ENCODE measurements at places on chromosomes 4 and X.

- DNase-seq, result no peak
These were observed 2.2 kb downstream of the RP2 start for GRCh38 chrX:46838974-46839480.

GRCh38 chrX:136710325-136710951 lies 62.5 kb downstream of the CD40LG start:
- no peak for DNase-seq

- no peak for DNase-seq
These were observed 1.1 kb upstream of the RPS6KA6 start for GRCh38 chrX:84189125-84189524.

- no peak for DNase-seq
These were observed 59.3 kb downstream of the MAML3 start for GRCh38 chr4:140094438-140095420.

- DNase-seq, result no peak
These were observed 73.2 kb downstream of the FAM53A start for GRCh38 chr4:1610791-1611500.

DNA sequence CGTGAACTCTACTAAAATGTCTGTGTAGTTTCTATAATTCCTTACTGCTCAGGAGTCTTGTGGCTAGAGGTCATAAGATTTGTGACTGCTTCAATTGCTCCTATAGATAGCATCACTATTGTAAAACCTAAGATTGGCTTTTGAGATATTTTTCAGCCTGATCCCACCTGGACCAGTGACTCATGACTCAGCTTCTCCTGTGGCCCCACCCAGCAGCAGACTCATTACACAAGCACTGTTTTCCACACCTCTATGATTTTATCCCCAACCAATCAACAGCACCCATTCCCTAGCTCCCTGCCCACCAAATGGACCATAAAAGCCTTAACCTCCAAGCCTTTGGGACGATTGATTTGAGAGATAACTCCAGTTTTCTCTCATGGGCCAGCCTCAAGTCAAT lies 1157.0 kb upstream of the INTU start:
- DNase-seq, result no peak

DNA sequence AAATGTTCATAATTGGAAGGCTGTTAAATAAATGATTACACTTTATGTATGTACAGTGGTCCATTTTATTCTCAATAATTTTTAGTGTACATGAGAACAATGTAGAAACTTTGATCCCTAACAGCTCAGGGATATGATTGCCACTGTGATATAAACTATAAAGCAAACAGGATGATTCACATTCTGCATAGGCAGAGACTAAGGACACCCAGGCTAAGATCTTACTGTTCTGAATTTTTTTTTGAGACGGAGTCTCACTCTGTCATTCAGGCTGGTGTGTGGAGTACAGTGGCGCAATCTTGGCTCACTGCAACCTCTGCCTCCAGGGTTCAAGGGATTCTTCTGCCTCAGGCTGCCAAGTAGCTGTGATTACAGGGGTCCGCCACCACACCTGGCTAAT lies 186.6 kb downstream of the PDGFC start:
- no peak for DNase-seq

- no peak for DNase-seq
These were observed 15.7 kb downstream of the SOD3 start for GRCh38 chr4:24810871-24811631.

- DNase-seq, result no peak
These were observed 34.6 kb downstream of the KLHL15 start for GRCh38 chrX:23992431-23992830.

DNA sequence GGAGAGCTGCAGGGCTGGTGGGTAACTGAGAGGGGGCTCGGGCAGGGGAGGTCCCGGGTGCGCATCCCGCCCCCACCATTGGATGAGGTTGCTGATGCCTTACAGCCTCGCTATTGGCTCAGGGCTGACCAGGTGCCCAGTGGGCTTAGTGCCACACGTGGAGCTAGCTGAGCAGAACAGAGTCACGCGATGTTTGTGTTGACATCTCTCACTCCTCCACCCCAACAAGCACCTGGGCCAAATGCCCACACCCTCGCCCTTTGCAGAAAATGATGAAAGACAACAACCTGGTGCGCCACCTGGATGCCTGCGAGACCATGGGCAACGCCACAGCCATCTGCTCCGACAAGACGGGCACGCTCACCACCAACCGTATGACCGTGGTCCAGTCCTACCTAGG lies 31.8 kb downstream of the ATP2B3 start:
- DNase-seq, result no peak

- DNase-seq, result no peak
These were observed 1.0 kb downstream of the ACSL1 start for GRCh38 chr4:184824776-184825084.

DNA sequence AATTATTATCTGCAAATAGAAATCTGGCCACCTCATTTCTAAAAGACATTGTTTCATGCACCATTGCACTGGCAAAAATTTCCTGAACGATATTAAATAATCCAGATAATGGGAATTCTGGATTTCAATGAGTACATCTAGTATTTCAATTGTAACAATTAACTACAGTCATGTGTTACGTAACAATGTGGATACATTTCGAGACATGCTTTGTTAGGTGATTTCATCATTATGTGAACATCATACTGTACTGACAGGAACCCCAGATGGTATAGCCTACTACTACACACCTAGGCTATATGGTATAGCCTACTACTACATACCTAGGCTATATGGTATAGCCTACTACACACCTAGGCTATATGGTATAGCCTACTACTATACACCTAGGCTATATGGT lies 14.8 kb downstream of the LAMTOR3 start:
- DNase-seq, result no peak

DNA sequence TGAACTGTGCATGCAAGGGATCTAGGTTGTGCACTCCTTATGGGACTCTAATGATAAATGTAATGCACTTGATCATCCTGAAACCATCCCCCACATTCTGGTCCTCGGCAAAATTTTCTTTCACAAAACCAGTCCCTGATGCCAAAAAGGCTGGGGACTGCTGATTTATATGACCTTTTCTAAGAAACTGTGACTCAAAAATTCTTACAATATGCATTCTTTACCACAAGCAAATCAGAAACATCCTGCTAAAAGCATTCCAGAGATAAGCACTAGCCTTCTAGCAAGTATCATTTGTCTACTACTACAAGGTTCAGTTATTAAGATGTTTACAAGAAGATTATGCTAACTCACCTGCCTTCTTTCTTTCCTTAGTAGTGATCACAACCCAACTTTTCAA lies 166.5 kb upstream of the PCDH7 start:
- no peak for DNase-seq

- no peak for DNase-seq
These were observed 368.5 kb downstream of the PCDH7 start for GRCh38 chr4:31088600-31089230.

DNA sequence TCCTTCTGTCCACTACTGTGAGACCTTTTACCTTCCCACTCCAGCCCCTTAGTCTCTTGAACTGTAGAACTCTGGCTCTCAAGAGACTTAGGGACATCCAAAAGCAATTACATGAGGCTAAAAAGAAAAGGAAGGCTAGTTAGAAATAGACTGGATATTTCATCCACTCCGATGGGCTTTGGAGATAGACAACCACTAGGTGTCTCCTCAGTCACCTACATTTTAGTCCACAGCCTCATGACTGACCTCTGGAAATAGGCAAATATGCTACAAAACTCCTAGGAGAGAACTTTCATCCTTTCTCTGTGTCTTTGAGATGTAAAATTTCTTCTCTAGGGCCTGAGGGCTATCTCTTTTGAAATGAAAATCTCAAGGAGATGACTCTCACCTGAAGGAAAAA lies 45.1 kb upstream of the LAMP2 start:
- DNase-seq, result peak; percentile 49

DNA sequence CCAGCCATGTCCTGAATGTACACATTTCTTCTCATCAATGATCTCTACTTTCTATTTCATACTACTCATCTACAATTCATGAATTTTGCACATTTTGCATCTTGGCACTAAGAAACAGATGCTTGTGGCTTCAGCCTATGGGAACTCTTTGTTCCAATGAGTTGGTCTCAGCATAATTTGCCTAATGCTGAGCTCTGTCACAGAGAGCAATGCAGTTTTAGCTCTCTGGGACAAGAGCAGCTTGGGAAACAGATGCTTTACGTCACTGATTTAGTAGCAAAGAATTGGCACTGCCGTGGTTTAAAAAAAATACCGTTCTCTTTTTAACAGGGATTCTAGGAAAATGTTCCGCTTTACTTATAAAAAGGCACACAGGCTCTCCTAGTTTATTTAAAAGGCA lies 162.4 kb downstream of the WDFY3 start:
- DNase-seq, result no peak

- DNase-seq, result no peak
These were observed 182.7 kb upstream of the HHIP start for GRCh38 chr4:144463236-144463635.

DNA sequence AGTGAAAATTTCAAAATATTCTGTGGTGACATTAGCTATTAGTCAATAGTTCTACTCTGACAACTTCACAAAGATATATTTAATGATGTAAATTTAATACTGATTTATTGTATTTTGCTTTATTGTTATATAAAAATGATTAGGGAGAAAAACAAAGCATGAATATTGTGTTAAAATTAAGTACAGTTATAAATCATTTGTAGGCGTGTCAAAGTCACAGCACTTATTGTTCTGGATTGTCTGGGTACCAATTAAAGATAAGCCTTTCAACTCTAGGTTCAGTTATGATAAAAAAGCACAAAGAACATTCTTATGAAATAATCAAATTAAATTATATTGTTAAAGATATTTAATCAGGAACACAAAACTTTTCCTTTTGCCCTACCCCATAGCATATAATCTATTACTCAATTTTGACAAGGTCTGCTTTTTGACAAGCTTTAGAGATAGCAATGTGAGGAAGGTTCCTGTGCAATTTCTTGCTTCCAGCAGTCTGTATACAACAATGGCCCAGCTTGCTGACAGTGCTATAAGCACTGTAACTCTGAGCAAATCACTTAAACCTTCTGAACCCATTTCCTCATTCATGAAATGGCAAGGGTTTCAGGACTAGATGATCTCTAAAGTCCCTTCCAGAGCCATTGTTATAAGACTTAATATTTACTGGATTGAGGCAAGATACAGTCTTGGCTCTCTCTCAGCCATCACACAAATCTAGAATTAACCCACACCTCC lies 910.3 kb upstream of the LCORL start:
- no peak for DNase-seq

GRCh38 chrX:154002215-154002719 lies 17.4 kb downstream of the IRAK1 start:
- DNase-seq, result peak; percentile 22

Data from NCI-H82 (cell line).